NCI-H510A treated with DMSO at 0.1 percent for 48 hours (cell line): ENCODE measurements at places on chromosomes 1 and 21.

DNA sequence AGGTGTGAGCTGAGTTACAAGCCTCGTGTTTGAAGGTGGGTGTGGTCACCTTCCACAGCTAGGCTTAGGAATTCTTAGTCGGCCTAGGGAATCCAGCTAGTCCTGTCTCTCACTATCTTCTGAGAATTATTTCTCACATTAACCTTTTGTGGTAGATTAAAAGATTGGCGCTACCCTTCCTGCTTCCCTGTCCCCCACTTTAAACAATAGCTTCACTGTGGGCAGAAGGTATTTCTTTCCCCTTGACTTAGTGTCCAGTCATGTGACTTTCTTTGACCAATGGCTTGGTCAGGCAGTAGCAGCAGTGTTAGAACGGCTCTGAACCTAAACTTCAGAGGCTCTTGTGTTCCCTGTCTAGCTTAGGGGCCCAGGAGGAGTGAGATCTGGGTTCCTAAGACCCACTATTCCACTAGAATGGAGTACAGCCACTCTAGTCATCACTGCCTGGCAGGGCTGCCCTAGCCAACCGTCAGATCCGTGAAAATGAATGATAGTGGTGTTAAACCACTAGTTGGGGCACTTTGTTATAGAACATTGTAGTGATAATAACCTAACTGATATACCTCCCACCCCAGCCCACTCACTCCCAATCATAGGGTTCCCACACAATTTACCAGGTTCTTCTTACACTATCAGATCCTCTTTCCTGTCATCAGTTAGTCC is 13.9 kb upstream of the C1orf141 start:
- DNase-seq: no peak

DNA sequence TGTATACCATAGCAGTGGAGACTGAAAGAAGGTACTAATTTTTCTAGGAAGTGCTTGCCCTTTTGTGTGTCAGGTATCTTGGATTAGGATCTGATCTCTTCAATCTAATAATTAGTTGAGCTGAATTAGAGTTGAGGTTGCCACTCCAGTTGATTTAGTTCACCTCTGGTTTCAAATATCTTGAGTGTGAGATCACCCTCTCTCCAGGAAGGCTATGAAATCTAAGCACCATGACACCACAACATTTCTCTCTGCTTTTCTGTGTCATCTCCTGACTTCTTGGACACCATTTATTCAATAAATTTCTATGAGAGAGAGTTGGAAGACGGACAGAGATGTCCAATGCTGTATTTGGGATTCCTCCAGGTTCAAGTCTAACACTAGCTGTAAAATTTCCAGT is 212.8 kb downstream of the DYRK1A start:
- no peak for DNase-seq

- no peak for DNase-seq
These were observed 39.0 kb upstream of the F3 start for GRCh38 chr1:94580367-94581115.

GRCh38 chr1:197857477-197857876 is 45.0 kb upstream of the C1orf53 start:
- no peak for DNase-seq

GRCh38 chr1:87600854-87601253 is 272.2 kb downstream of the LMO4 start:
- no peak for DNase-seq
